ENCODE measurements at places on chromosomes 6 and 20. TPM values are rescaled to one million over a fixed set of nuclear protein-coding genes. Genes with fewer than 3 reads are reported as not detected.
A peak's percentile ranks its signal among the peaks of the same experiment; 100 is the strongest.

- peak; percentile 93 for DNase-seq
Measured at GRCh38 chr6:32047855-32048766, 9.9 kb downstream of the CYP21A2 start.

DNA sequence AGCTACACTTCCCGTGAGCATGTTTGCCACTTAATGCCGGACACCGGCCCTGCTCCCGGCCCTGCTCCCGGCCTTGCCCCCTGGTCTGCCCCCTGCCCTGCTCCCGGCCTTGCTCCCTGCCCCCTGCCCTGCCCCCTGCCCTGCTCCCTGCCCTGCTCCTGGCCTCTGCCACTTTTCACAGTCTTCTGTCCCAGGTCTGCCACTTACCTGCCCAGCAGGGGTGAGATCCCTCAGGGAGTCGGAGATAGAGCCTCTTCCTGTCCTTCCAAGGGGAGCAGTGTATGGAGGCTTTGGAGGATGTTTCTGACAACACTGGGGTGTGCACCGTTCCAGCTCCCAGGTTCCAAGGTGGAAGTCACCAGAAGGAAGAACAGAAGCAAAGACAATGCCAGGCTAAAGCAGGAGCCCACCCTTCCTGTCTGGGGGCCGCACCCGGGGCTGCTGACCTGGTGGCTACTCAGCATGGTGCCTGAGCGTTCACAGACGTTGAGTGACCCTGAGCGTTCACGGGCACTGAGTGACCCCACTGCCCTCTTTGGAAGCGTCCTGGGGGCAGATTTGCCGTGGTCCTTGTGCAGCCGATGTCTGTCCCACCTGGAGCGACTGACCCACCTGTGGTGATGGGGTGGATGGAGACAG is 199.8 kb downstream of the DLL1 start:
- peak; percentile 60 for DNase-seq

GRCh38 chr6:131471331-131471730 is 101.7 kb upstream of the ARG1 start:
- DNase-seq = no peak

- no peak for DNase-seq
Measured at GRCh38 chr6:155310596-155310995, 3.7 kb downstream of the TFB1M start.

DNA sequence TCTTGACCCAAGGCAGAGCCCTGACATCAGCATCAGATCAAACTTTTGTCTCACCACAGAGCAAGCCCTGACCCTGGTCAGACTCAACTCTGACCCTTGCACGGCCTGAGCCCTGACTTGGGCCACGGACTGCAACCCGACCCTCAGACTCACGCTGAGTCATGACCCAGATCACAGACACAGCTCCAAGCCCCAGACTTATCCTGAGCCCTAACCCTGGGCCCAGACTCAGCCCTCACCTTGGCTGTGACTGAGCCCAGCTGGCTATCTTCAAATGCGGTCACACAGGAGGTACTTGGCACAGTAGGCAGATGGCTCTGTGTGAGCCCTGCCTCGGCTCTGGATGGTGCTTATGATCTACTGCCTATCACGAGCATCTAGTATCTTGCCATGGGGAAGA is 602.3 kb downstream of the PTPRT start:
- DNase-seq = peak; percentile 55

- DNase-seq = no peak
Measured at GRCh38 chr6:31246051-31246521, 25.8 kb downstream of the HLA-C start.

- DNase-seq = no peak
Measured at GRCh38 chr6:140987364-140988155, 1145.2 kb upstream of the GJE1 start.

- no peak for DNase-seq
Measured at GRCh38 chr6:82711105-82711827, 347.6 kb downstream of the TPBG start.

STK38 gene
- total RNA-seq = 33.4 TPM

EGFL8 gene
- 27.9 TPM for total RNA-seq

CLVS2 gene
- total RNA-seq = 48.1 TPM

IPCEF1 gene
- 2.8 TPM for total RNA-seq

STMND1 gene
- total RNA-seq = not detected

SLC17A1 gene
- total RNA-seq = not detected

Data from endodermal cell (in vitro differentiated cells).